ENCODE measurements at places on chromosomes 6 and 20. TPM values are rescaled to one million over a fixed set of nuclear protein-coding genes. Genes with fewer than 3 reads are reported as not detected.

DNA sequence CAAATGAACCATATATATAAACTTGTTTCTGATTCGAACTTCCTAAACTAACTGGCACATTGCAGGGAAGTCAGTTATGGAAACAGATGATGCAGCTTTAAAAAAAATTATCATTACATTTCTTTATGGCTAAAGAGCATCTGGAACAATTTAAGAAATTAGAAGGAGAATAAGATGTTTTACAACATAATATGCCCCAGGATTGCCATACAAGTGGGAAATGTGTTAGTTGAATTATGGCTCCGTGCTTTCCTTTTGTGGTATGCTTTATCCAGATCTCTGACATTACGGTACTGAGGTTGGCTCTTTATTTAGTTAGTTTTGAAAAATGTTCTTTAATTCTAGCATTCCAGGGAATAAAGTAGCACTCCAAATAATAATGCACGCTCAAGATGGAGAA, 343.0 kb upstream of the ZFP64 start:
- no peak overlapping the region for H3K27ac ChIP-seq
- no peaks in the 10 kb centered on the region for H3K27me3 ChIP-seq
- no peaks in the 10 kb centered on the region for H3K4me1 ChIP-seq
- no peaks in the 10 kb centered on the region for H3K36me3 ChIP-seq
- H3K4me3 ChIP-seq = no peak overlapping the region

MUCL3 gene
- not detected for polyA plus RNA-seq

BMP6 gene
- not detected for polyA plus RNA-seq

BFSP1 gene
- not detected for polyA plus RNA-seq

DNA sequence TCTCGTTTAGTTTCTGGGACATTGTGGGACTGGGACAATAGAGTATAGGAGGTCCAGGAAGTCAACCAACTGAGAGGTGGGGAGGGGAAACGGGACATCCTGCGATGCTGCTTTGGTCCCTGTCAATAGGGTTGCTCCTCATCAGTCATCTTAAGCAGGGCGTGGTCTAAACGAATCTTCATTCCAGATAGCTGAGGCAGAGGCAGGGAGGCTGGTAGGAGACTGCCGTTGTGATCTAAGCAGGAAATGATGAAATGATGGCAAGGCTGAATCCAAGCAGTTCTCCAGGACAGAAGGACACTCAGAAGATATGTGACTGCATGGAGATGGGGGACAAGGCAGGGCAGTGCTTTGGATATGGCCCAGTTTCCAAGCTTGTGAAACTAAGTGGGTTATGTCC, 953.4 kb downstream of the KIF16B start:
- no peaks in the 10 kb centered on the region for H3K27me3 ChIP-seq
- H3K4me1 ChIP-seq = no peaks in the 10 kb centered on the region
- H3K27ac ChIP-seq = no peak overlapping the region

All from CD4-positive, CD25-positive, alpha-beta regulatory T cell (primary cell).